ENCODE measurements at places on chromosomes 13 and 19.

- DNase-seq, result no peak
Measured at GRCh38 chr13:48923376-48923775, 52.3 kb upstream of the FNDC3A start.

DNA sequence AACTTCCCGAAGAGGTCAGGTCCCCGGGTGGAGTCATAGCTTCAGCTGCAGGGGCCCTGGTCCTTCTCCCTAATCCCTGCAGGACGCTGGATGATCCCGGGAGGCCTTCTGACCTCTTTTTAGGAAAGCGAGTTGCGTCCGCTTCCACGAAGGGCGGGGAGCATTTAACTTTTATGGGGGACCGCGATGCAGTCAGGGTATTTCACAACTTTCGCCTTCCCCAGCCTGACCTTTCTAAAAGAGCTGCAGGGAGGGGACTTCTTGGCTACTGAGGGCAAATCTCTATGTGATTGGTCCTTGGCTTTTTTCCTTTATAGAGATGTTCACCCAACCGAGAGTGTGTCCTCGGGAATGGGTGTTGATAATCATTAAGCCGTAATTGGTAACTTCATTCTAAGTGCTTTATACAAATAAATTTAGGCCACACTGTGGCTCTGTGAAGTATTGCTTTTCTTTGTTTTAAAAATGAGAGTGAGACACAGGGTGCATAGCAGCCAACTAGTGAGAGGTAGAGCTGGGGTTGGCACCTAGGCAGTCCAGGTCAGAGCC is 778 bp downstream of the ZNF230 start:
- no peak for DNase-seq

GRCh38 chr13:72643311-72643989 is 84.0 kb downstream of the MZT1 start:
- no peak for DNase-seq

GRCh38 chr13:40440990-40441820 is 225.2 kb downstream of the FOXO1 start:
- no peak for DNase-seq

GRCh38 chr19:54077334-54077733 is 3.8 kb downstream of the TARM1 start:
- no peak for DNase-seq

DNA sequence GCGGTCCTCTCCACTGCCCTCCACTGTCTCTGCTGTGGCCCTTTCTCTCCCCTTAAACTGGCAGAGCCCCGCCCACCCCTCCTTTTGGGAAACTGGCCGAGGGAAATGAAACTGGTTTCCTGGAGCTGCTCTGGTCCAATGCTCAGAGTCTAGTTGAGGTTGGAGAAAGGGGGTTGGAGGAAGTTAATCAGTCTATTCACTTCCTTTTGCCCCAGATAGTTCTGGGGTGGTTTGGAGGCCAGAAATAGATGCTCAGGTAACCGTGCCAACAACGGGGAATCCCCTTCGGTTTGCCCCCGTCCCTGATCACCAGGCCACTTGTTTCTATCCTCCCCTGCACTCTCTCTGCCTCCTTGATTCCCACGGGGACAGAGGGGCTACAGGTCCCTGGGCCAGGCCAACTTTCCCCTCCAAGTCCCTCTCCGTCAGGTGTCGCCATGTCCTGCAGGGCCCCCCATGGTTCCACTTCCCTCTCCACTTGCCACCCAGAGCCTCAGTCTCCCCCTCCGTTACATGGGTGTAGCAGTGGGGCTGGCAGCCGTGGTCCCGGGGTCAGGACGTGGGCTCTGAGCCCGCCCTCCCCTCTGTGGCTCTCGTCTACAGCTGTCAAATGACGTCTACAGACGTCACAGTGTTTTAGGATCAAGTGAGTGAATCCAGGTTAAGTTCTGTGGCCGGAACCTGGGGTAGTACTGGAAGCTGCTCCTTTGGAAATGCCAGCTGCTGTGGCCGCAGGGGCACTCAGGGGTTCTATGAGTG is at the start of gene IL4I1:
Gene IL4I1, minus strand, starts transcription at position 25 of the 759 bp plus-strand sequence. CDS start 727 bp downstream, outside the sequence.
- no peak for DNase-seq

- no peak for DNase-seq
Measured at GRCh38 chr19:50803633-50804419, 13.6 kb downstream of the ACP4 start.

DNA sequence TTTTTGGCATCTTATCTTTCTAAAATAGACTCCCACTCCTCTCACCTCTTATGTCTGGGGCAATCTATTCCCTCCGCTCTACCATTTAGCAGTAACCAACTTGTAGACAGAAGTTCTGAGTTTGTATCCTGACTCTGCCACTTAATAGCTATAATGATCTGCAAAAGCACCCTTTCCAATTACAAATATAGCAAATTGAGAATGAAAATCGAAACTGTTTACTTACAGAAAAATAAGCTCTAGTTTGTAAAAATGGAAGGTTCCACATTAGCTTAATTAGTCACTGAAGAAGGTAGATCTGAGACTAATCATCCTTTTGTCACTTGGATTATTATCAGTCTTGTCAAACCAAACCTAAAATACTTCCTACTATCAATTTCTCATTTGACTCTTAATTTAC is 409.3 kb downstream of the DIAPH3 start:
- DNase-seq, result no peak

DNA sequence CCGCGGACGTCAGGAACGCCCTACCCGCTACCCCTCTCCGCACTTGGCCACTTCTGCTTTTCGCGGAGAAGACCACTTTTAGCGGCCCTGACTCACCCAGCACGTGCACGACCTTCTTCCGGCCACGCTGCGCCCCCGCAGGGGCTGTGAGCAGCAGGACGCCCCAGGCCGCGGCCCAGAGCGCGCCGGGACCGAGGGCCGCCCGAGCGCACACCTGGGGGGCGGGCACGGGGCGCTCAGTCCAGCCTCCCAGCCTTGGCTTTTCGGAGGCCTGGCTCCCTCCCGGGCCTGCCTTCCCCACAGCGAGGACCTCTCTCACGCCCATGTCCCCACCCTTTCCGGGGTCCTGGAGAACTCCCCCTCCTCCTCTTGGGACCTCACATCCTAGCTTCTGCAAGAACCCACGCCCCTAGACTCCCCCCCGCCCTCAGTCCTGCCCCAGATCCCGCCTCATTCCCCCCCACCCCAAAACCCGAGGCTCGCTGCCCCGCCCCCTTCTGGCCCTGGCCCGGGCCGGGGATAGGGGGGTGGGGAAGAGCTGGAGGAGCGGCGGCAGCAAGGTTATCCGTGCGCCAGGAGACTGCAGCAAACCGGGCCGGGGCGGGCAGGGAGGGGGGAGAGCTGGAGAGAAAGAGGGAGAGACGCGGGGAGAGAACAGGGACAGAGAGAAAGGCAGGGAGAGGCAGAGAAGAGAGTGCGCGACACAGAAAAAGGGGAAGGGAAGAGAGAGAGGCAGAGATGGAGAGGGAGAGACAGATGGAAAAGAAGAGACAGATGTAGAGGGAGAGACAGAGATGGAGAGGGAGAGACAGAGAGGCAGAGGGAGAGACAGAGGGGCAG is 11.5 kb downstream of the TM6SF2 start:
- no peak for DNase-seq

- DNase-seq, result no peak
Measured at GRCh38 chr13:51821606-51822005, 17.6 kb upstream of the DHRS12 start.

- no peak for DNase-seq
Measured at GRCh38 chr19:49814010-49814409, 918 bp upstream of the FUZ start.

- no peak for DNase-seq
Measured at GRCh38 chr19:955803-956765, 28.1 kb upstream of the WDR18 start.

GRCh38 chr19:46809534-46810272 is 21.3 kb upstream of the SLC1A5 start:
- no peak for DNase-seq

DNA sequence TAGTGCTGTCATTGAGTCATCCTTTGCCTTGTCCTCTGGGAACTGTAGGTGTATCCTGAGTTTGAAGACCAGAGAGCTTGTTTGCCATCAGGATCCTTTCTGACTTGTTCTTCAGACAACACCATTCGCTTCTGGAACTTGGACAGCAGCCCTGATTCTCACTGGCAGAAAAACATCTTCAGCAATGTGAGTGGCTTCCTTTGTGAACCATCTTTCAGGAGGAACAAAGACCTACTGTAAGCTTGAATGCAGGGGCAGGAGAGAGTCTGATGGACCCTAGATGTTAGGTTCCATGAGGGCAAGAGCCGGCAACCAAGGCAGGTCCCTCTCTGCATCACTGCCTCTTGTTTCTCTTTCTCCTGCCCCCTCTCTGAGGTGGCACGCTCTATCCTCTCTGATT is 26.7 kb downstream of the WDR62 start:
- no peak for DNase-seq

- peak; percentile 38 for DNase-seq
Measured at GRCh38 chr13:101838323-101838722, 385.8 kb downstream of the ITGBL1 start.

GRCh38 chr19:1132552-1133383 is 29.0 kb downstream of the GPX4 start:
- DNase-seq, result no peak

DNA sequence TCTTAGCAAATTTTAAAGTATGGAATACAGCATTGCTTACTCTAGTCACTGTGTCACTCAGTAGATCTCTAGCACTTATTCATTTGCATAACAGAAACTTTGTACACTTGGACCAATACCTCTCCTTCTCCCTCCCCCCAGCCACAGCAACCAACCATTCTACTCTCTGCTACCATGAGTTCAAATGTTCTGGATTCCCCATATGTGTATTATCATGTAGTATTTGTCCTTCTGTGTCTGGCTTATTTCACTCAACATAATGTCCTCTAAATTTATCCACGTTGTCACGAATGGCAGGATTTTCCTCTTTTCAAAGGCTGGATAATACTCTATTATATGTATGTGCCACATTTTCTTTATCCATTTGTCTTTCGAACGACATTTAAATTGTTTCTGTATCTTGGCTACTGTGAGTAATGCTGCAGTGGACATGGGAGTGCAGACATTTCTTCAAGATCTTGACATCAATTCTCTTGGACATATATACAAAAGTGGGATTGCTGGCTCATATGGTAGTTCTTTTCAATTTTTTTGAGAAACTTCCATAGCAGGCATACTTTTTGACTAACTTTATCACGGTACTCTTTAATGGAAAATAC is 184.5 kb upstream of the SOX21 start:
- no peak for DNase-seq

DNA sequence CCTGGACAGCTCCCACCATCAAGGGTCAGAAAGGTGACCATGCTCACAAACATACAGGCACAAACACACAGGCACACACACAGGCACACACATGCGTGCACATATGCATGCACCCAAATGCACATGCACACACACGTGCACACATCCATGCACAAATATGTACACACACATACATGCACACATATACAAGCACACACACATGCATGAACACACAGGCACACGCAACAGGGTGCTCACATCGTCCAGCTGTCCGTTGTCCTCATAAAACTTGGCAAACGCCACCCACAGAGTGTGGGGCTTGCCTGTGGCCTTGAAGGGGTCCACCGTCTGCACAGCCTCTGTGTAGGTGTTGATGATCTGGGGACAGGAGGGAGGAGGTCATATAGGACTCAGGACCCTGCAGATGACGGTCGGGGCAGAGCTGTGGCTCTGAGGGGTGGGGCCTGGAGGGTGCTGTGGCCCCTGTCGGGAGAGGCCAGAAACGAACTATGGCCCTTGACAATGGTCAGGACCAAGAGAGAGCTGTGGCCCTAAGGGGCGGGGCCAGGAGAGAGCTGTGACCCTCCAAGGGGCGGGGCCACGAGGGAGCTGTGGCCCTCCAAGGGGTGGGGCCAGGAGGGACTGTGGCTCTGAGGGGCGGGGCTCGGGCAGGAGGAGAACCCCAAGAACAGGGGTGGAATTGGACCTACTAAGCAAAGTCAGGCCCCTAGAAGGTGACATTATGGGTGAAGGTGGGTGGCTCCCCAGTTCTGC is 6.2 kb downstream of the XAB2 start:
- no peak for DNase-seq

- no peak for DNase-seq
Measured at GRCh38 chr19:5515737-5516136, 52.0 kb downstream of the TINCR start.

GRCh38 chr13:47211106-47211505 is 314.3 kb upstream of the HTR2A start:
- no peak for DNase-seq

GRCh38 chr13:108609353-108609752 is 20.1 kb upstream of the MYO16 start:
- DNase-seq, result peak; percentile 6

DNA sequence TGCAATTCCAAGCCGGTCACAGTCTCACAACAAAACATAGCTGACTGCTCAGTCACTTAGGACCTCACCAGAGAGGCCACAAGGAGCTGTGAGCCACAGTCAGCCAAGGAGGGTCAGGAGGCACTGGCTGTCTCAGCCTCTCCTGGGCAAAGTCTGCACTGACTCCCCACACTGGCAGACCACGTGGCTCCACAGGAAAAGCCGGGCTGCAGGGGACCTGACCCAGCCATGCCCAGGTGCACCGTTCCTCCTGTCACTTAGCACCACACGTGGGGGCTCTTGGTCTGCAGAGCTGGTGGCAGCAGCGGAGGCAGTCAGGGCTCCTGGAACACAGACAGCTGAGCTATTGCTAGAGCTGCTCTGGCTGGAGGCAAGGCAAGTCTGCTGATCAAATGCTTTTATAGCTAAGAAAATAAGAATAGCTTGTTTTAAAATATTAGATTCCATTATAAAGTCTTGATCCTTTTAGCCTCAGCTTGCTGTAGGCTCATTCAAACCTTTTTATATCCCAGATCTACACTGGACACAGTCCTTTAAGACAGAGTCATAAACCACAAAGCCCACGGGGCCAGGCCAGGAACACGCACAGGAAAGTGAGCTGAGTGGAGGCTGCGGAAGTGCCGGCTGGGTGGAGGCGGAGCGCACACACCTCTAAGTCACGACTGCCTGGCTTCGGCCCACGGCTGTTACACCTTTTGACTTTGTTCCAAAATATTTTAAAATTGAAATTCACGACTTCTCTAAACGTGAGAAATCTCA is 744.1 kb downstream of the UQCRFS1 start:
- DNase-seq, result no peak

GRCh38 chr13:105151639-105152038 is 1383.8 kb downstream of the EFNB2 start:
- no peak for DNase-seq

DNA sequence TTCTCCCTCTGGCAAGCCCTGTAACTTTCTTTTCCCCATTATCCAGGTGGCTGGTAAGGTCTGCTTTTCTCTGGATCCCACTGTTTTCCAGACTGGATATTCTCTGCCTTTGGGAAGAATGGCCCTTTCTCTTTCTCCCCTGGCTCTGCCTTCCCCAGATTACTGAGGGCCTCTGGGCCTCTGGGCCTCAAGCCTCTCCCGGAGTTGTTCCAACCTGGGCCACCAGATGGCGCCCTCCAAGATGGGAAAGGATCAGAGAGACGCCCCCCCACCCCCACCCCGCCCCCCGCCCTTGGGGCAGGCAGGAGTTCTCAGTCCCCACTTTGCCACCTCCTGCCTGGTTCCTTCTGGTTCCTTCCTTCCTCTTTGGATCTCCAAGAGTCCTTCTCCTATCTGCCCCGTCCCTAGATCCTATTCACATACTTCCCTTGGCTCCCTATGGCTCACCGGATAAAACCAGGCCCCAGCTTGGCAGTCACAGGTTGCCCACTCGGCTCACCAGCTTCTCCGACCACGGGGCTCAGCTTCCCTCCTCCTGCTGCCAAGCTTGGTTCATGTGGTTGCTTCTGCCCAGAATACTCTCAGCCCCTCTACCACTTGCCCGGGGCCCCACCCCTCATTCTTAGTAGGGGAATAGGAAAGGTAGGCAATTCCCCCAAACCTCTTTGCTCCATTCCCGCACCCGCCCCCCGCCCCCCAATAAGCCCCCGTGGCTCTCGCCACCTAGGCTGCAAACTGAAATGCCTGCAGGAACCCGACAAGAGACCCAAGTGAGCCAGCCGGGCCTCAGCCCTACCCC is 13.1 kb downstream of the EPS8L1 start:
- DNase-seq, result no peak

Measured in brain pericyte (primary cell).